Activated T-cell treated with anti-CD3 and anti-CD28 coated beads for 4 hours (primary cell): ENCODE measurements at places on chromosomes 1 and 21.

DNA sequence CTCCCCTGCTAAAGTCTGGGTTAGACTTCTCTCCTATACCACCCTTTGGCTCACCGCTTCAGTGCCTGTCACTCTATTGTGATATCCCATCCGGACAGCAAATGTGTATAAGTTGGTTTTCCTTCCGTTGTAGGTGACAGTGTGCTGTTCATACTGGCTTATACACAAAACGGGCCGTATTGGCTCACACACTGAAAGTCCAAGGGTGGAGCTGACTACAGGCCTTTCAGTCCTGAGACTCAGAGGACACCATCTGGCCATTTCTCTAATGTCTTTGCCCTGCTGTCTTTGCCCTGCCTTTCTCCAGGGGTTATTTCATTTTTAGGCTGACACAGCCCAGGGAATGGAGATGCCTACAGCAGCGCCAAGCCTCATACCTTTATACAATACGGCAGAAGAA lies 90.7 kb downstream of the URB2 start:
- DNase-seq: no peak

DNA sequence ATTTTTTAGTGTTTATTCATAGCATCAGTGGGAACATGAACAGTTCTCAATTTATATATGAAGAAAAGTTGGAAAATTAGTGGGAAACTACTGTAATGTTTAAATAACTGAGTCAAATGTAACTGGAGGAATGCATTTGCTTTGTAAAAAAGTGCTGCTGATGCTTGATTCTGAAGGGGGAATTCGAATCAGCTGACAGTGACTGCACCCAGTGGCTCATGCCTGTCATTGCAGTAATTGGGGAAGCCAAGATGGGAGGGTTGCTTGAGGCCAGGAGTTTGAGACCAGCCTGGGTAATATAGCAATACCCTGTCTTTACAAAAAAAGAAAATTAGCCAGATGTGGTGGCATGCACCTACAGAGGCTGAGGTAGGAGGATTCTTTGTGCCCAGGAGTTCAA lies 398.4 kb downstream of the ZP4 start:
- DNase-seq: no peak

DNA sequence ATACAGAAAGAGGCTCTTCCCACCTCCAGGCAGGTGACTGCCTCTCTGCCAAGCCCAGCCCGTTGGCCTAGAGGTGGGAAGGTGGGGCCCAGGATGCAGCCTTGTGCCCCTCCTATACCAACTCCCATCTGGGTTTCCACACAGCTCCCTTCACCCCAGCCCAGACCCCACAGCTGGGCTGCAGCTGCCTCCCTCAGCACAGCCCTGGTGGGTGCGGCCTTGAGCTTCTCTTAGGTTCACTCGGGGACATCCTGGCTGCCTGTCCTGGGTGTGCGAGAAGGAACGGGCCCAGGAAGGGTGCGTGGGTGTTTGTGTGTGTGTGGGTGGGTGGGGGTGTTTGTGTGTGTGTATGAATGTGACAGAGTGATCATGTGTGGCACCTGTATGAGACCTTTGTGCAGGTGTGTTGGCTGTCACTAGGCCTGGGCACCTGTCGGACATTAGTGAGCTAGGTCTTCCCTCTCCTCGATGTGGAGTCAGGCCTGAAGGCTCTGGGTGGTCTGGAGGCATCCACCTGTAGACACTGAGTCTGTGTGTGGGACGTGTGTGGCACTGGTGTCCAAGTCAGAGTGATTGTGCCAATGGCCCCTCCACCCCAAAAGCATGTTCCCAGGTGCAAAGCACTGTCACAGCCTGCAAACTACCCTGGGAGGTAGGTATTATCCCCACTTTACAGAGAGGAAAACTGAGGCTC lies 30.7 kb downstream of the FOXO6 start:
- no peak for DNase-seq

- no peak for DNase-seq
Observed at GRCh38 chr1:7491818-7492173, 279.3 kb upstream of the VAMP3 start.

DNA sequence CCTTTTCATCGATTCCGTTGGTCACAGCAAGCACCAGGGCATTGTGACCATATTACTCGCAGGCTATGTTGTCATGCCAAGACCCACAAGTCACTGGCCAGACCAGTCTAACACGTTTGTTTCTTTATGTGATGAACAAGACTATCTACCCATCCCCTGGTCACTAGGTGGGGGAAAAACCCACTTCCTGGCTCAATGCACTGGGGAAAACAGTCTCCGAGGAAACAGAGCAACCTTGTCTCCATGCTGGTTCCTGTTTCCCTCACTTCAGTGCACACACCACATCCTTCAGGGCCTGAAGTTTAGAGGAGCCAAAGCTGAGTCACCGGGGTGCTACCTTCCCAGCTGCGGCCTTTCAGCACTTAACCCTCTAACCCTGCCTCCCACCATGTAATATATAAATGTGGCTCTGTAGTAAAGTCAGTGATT lies 20.9 kb downstream of the ERICH3 start:
- no peak for DNase-seq

GRCh38 chr1:14677292-14677971 lies 78.9 kb downstream of the KAZN start:
- no peak for DNase-seq

- no peak for DNase-seq
Observed at GRCh38 chr1:37634244-37634991, at the start of gene RSPO1. Gene RSPO1, minus strand, starts transcription at chr1:37634892. Its CDS starts 5,231 bp downstream, at chr1:37629661.

DNA sequence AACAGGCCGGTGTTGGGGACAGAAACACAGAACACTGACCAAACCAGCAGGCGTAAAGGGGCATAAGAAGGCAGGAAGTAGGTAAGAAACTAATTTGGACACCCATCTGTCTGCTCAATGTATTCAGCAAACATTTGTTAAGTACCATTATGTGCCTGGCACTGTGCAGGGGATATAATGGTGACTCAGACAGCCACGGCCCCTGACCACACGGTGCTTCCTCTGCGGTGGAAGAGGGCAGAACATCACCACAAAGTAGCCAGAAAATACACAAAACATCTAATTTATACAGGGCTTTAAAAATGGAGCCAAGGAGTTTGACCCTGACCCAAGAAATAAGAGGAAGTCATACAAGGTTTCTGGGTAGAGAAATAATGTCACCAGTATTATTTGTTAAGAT lies 12.9 kb downstream of the DNAJC11 start:
- DNase-seq: no peak

GRCh38 chr1:63947904-63948303 lies 174.1 kb downstream of the ROR1 start:
- no peak for DNase-seq

DNA sequence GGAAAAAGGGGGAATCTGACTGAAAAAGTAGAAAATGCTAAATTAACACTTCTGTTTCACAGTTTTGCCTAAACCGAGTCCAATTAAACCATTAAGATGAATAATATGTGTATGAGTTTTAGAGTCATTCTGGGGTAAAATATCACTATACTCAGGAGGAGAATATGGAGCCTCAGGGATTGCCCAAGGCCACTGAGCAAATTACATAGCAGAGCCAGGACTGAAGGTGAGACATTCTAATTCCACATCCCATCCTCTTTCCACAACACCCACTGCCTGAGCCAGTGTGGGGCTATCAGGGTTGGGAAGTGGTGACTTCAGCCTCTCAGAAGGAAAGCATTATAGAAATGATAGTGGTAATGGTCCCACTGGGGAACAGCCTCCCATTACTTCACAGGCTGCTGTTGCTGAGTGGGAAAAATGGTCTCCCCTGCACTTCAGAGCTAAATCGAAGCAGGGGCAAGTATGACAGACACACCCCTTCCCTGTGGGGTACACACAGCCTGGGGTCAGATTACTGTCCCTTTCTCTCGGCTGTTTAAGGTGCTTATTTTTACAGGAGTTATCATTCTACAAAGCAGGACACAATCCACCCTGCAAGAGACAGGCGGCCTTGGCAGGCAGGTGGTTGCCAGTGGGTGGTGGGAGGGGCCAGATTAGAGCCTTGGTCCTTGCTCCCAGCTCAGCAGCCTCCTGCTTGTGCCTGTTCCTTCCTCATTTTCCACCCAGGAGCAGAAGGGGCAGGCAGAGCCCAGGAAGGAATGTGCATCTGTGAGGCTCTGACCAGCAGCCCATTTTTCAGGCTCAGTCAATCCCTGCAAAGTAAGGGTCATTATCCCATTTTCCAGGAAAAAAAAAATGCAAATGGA lies 9.5 kb upstream of the BCAR3 start:
- DNase-seq: no peak

DNA sequence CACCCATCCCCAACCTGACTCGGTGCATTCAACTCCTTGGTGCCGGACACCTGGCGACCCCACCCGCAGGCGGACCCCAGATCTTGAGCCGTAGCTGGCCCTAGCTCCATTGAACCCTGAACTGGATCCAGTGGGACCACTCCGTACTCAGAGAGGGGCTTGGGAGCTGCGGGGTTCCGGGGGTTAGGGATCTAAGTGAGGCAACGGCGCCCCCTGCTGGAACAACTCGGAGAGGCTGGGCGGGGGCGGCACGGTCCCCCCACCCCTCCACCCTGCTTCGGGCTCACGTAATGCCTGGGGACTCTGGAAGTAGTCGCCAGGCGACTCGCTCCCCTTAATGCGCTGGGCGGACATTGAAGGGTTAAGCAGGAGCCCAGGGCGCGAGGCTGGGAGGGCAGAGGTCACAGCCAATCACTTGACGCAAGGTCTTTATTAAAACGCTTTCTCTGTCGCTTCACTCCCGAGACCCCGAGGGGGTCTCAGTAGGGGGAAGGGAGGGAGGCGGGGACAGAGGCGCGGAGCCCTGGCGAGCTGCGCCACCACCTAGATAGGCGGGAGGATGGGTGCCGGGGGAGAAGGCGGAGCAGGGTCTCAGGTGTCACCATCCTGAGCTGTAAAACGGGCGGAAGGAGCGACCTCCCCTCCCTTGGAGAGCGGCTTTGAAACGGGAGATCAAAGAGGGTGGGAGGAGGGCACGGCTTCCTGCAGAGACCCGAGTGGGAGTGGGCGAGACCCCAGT lies 704 bp upstream of the CRABP2 start:
- DNase-seq: peak; percentile 66

GRCh38 chr1:210776712-210777111 lies 357.2 kb downstream of the KCNH1 start:
- DNase-seq: no peak

DNA sequence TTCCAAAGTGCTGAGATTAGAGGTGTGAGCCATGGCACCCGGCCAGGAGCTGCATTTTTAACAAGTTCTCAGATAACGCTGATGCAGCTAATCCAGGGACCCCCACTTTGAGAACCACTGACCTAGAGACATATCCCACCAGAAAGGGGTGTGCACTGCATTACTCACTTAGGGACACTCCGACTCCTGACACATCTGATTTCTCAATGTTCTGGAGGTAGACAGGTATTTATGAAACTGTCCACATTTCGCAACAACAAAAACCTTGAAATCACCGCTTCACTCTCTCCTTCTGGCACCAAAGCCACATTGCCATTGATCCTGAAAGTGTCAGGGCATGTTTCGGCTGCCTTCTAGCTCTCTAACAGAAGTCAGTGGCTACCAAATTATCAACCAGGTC lies 23.2 kb upstream of the CAMTA1 start:
- DNase-seq: no peak

- DNase-seq: no peak
Observed at GRCh38 chr1:221851336-221851735, 109.4 kb upstream of the DUSP10 start.

DNA sequence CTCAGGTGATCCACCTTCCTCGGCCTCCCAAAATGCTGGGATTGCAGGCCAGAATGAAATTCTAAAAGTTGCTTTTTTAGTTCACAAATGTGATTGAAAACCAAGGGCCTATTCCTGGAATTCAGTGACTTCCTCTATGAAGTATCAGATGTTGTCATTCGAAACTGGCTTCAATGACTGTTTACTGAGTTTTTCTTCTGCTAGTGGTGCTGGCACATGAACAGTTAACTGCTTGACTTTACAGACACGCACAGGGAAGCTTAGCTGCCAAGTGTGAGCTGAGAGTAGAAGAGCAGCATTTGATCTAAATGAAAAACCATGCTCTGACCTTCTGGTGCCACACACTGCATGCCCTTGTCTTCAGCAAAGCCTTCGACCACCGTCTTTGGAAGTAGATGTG lies 32.8 kb upstream of the AJAP1 start:
- DNase-seq: no peak

GRCh38 chr1:118982821-118983557 lies 5.2 kb downstream of the TBX15 start:
- DNase-seq: no peak

GRCh38 chr1:74324684-74325448 lies 89.7 kb downstream of the TNNI3K start:
- no peak for DNase-seq

- DNase-seq: no peak
Observed at GRCh38 chr21:25244735-25245134, 362.5 kb downstream of the MRPL39 start.

DNA sequence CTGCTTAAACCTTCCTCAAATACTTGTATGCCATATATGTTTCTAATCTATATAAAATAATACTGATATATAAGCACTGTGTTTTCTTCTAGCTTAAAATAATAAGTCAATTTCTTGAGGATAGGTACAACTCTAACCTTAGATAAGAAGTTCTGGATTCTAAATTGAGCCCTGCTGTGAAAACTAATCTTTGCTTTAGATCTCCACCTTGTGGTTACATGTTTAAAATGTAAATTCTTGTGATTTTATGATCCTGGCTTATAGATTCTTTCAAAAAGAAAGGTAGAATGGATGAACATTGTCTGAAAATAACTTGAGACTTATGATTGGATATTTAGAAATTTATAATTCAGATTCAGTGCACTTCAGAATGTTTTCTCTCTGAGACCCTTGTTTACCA lies 38.9 kb upstream of the HMCN1 start:
- no peak for DNase-seq

- DNase-seq: peak; percentile 44
Observed at GRCh38 chr1:207499573-207499972, 3.6 kb downstream of the CR1 start.

GRCh38 chr1:176416777-176417176 lies 46.2 kb upstream of the PAPPA2 start:
- no peak for DNase-seq

- DNase-seq: no peak
Observed at GRCh38 chr1:161864577-161864976, 98.5 kb downstream of the ATF6 start.

DNA sequence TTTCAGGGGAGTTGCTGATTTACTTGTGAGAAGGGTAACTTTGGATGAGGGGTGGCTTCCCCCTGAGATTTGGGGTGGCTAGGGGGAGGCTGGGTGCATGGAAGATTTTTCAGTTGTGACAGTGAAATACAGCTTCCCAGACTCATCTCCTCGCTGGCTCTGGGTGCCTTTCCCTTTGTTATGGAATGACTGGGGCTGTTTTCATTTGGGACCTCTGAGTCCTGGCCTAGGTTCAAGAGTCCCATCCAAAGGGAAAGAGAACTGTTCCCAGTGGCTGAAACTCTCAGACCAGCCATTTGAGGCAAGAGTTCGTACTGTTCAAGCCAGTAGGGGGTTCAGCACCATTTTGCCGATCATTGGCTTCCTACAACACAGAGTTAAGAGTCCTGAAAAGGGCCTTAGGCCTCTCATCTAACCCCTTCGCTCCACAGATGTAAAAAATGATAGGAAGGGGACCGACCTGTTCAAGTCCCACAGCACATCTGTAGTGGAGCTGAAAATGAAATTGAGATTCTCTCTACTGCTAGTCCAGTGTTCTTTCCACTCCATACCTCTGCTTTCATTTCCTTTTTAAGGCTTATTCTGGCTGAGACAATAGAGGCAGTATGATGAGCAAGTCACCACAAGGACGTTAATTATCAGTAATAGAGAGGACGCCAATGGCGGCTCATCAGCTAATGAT lies 958 bp downstream of the DDR2 start:
- no peak for DNase-seq

- peak; percentile 32 for DNase-seq
Observed at GRCh38 chr1:107140703-107141490, at the start of gene NTNG1. Gene NTNG1, plus strand, starts transcription at chr1:107141039.
